Progenitor cell of endocrine pancreas (in vitro differentiated cells): ENCODE measurements at places on chromosomes 7 and 10. TPM values are rescaled to one million over a fixed set of nuclear protein-coding genes. Genes with fewer than 3 reads are reported as not detected.

DNA sequence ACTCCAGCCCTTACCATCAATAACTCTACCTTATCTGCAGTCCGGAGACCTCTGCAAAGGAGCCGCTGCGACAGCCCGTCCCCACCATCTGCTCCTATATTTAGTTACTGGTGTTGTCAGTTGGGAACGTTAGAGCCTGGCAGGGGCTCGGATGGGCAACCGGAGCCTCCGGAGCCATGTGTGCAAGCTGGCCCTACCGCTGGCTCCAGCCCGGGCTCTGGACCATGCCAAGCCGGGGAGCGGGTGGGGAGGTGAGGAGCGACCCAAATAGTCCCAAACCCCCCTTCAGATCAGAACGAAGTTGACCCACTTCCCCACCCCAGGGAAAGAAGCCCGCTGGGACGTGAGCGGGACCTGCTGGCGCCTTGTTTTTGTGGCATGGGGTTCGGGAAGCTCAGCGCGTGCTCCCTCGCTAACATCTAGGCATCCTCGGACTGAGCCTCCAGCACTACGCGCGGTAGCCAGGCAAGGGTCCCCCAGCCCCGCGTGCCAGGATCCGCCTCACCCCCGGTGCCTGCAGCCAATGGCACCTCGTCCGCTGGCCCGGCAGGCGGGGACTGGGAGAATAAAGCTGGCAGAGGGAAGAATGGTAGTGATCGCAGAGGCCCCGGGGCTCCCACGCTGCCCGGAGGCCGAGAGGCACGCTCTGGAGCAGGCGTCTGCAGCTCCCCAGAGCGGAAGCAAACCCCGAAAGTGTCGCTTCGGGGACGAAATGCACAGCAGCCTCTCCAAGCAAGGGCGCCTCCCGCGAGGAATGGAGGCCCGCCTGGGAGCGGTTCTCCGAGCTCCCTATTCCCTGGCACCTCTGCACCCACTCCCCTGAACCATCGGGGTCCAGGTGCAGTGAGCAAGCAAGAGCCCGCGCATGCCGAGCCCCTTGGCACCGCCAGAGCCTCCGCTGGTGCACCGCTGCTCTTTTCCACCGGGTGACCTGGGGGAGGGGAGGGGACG, 679 bp downstream of the LRRC20 start:
- H3K27ac ChIP-seq: peak overlapping the region; percentile 92
- peaks cover 23% of the 10 kb centered on the region for H3K4me1 ChIP-seq
- peaks cover 14% of the 10 kb centered on the region for H3K27me3 ChIP-seq

- H3K27me3 ChIP-seq: peaks cover 15% of the 10 kb centered on the region
- no peak overlapping the region for H3K27ac ChIP-seq
- no peaks in the 10 kb centered on the region for H3K36me3 ChIP-seq
- no peak overlapping the region for H3K4me3 ChIP-seq
- DNase-seq: no peak
Observed at GRCh38 chr10:10730471-10731043, 287.1 kb upstream of the CELF2 start.

TRPV5 gene
- total RNA-seq: 0.13 and 0.14 TPM in 2 replicates

GRCh38 chr7:16951483-16952080, 69.8 kb upstream of the AGR3 start:
- H3K4me3 ChIP-seq: no peak overlapping the region
- peaks cover 1% of the 10 kb centered on the region for H3K36me3 ChIP-seq
- peak overlapping the region; percentile 11 for H3K27ac ChIP-seq
- no peaks in the 10 kb centered on the region for H3K4me1 ChIP-seq
- H3K27me3 ChIP-seq: no peaks in the 10 kb centered on the region

GRCh38 chr7:81064426-81064825, 145.6 kb upstream of the SEMA3C start:
- H3K27ac ChIP-seq: peak overlapping the region; percentile 76
- H3K4me1 ChIP-seq: peaks cover 19% of the 10 kb centered on the region
- H3K27me3 ChIP-seq: no peaks in the 10 kb centered on the region
- H3K36me3 ChIP-seq: no peaks in the 10 kb centered on the region

- peaks cover 3% of the 10 kb centered on the region for H3K4me1 ChIP-seq
- H3K4me3 ChIP-seq: no peak overlapping the region
- no peaks in the 10 kb centered on the region for H3K27me3 ChIP-seq
- no peaks in the 10 kb centered on the region for H3K36me3 ChIP-seq
- no peak overlapping the region for H3K27ac ChIP-seq
- DNase-seq: no peak
Observed at GRCh38 chr7:80967071-80967916, 48.4 kb upstream of the SEMA3C start.

GRCh38 chr7:75995052-75995471, 667 bp upstream of the TMEM120A start:
- DNase-seq: no peak
- H3K36me3 ChIP-seq: peaks cover 21% of the 10 kb centered on the region
- no peak overlapping the region for H3K27ac ChIP-seq
- H3K27me3 ChIP-seq: no peaks in the 10 kb centered on the region
- H3K4me3 ChIP-seq: peak overlapping the region; percentile 63

DNA sequence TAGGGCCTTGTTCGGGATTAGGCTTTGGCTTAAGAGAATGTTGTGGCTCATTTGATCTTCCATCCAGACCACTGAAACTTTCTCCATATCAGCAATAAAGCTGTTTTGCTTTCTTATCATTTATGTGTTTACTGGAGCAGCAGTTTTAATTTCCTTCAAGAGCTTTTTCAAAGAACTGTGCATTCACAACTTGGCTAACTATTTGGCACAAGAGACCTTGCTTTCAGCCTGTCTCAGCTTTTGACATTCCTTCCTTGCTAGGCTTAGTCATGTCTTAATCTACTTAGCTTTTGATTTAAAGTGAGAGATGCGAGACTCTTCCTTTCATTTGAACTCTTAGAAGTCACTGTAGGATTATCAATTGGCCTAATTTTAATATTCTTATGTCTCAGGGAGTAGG, 19.1 kb upstream of the AKR1B1 start:
- no peak overlapping the region for H3K27ac ChIP-seq
- H3K36me3 ChIP-seq: no peaks in the 10 kb centered on the region
- H3K4me3 ChIP-seq: no peak overlapping the region
- no peak for DNase-seq

CLCN1 gene
- total RNA-seq: 0.09 and 0.14 TPM in 2 replicates

SEMA3C gene
- total RNA-seq: 136 and 137 TPM in 2 replicates

CALML3 gene
- total RNA-seq: not detected in 2 replicates

DNA sequence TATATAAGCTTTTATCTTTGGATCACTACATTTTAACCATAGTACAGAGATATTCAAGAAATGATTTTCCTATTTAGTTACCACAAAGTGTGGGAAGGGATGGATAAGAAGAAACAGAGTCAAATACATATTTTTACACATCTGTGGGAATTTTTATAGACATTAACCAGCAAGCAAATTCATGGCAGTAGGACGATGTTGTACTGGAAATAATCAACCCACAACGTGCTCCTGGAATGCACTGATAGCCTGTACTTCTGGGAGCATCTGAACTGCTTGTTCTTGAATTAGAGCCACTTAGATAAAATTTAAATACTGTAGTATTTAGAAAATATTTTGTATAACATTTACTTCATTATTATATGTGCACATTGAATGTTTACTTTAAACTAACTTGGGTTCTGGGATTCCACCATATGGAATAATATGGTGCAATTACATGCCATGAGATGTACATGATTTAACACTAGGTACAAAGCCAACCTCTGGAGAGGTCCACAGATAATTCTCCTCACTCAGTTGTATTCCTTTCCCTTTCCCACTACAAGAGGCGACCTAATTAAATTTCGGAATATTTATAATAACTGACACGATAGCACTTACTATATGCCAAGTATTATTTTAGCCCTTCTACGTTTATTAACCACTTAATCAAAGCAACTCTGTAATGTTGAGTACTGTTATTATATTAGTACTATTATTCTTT, 164.9 kb upstream of the HGF start:
- H3K36me3 ChIP-seq: no peaks in the 10 kb centered on the region
- H3K4me1 ChIP-seq: no peaks in the 10 kb centered on the region
- no peak overlapping the region for H3K4me3 ChIP-seq

GRCh38 chr7:137652721-137653120, 194.1 kb downstream of the DGKI start:
- peaks cover 14% of the 10 kb centered on the region for H3K27me3 ChIP-seq
- H3K4me1 ChIP-seq: no peaks in the 10 kb centered on the region
- H3K27ac ChIP-seq: no peak overlapping the region
- H3K36me3 ChIP-seq: no peaks in the 10 kb centered on the region
- H3K4me3 ChIP-seq: no peak overlapping the region
- DNase-seq: no peak
